CD4-positive, alpha-beta T cell treated with Interleukin-17A for 1 hour (primary cell): ENCODE measurements at places on chromosomes 1 and 21.

- no peak for DNase-seq
These were observed 28.8 kb downstream of the CYYR1 start for GRCh38 chr21:26544201-26544775.

DNA sequence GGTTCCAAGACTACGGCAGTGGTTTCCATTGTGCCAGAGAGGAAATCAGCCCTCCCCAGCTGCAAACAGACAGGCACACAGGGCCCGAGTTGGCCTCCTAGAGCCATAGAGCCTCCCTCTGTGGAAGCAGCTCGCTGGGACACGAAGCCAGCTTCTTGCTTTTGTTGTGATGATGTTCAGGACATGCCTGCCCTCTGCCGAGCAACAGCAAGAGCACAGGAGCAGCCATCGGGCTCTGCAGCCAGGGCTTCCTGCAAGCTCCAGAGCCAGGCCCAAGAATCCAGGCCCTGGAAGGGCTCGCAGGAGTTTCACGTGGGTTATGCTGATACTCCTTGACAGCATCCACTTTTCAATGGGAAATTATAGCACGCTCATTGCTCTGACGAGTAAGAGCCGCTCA, 18.5 kb downstream of the NPHP4 start:
- DNase-seq, result no peak

- DNase-seq, result no peak
These were observed 62.5 kb upstream of the TRAPPC10 start for GRCh38 chr21:43949499-43950208.

DNA sequence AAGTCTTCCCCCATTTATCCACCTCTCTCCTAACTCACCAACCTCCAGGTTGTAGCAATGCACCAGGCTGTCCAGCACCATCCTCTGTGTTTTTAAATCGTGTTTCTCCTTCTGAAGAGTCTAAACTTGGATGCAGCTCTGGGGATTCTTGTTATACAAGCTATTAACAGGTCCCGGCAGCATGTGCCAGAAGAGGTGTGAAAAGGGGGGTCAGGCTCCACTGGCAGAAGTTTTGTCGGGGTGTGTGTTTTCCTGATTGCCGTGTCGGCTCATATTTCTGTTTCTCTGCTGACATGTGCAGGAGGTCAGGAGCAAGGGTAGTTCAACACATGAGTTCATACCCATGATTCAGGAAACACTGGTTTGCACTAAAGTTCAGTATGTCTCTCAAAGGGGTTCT, 658.6 kb upstream of the CAMK1G start:
- no peak for DNase-seq

GRCh38 chr1:50658459-50659076, 235.3 kb upstream of the DMRTA2 start:
- no peak for DNase-seq

GRCh38 chr21:42367367-42368165, 1.2 kb upstream of the TFF1 start:
- DNase-seq, result no peak

DNA sequence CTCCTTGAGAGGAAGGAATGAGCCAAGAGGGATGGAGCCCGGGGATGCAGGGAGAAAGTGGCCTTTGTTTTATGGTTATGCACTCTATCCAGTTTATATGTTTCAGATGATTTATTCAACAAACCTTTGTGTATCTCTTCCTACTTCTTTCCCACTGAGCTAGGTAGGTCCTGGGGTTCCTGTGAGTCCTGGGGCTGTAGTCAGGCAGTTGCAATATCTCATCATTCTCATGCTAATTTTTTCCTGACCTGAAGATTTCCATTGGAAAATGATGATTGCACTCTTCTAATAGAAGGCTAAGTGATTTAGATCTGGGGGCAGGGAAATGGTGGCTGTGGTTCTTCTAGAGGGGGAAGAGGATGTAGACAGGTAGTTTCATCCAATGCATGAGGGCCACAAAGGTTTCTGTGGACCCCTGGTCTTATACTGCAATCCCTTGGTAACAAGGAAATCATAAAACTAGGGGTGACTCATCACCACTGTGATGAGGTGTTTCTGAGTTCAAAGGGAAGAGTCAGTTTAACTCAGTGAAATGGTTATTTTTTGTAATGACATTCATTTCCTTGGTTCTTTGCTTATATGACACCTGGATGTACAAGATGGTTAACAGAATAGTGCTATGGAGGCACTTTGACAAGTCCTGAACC, 20.2 kb downstream of the B3GALT5 start:
- no peak for DNase-seq

GRCh38 chr1:211985556-211986264, 49.6 kb downstream of the INTS7 start:
- no peak for DNase-seq

DNA sequence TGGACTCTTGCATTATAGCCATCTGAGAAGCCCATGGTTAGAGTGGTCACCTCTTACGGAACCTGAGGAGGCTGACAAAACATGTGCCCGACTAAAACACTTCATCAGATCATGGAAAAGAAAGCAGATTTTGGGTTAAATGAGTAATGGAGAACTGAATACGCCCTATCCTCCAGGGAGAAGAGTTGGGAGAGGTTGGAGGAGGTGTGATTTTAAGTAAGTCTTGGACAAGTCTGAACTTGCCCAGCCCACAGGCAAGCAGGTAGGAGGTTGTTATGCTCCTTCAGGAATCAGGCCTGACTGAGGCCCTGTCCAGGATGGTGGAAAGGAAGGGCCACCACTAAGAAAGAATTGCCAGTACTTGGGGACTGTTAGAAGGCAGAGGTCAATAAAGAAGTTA, 255.8 kb downstream of the TGFB2 start:
- DNase-seq, result no peak

- no peak for DNase-seq
These were observed 140.9 kb upstream of the HMCN1 start for GRCh38 chr1:185593271-185593670.

GRCh38 chr1:4675454-4676186, 21.2 kb downstream of the AJAP1 start:
- DNase-seq, result no peak

DNA sequence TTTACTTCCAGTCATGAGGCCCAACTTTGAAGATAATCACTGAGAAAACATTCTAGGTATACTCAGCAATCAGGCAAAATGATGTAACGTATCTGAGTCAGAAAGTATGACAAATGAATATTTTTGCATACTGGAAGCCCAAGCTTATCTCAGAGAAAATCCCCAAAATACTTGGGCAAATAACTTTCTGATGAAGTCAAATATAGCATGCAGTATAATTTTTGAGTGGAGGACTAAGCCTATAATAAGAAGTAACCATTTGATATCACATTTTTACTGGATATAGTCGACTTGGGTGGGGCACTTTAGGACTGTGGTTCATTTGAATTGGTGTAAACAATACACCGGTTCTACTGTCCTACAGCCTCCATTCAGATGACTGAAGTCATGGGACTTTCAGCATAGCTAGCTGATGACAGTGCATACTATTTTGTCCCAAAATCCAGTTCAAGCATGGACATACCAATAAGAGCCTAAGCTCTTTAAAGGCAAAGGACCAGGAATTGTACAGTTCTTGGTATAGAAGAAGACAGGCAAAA, 2.3 kb upstream of the GADD45A start:
- no peak for DNase-seq

DNA sequence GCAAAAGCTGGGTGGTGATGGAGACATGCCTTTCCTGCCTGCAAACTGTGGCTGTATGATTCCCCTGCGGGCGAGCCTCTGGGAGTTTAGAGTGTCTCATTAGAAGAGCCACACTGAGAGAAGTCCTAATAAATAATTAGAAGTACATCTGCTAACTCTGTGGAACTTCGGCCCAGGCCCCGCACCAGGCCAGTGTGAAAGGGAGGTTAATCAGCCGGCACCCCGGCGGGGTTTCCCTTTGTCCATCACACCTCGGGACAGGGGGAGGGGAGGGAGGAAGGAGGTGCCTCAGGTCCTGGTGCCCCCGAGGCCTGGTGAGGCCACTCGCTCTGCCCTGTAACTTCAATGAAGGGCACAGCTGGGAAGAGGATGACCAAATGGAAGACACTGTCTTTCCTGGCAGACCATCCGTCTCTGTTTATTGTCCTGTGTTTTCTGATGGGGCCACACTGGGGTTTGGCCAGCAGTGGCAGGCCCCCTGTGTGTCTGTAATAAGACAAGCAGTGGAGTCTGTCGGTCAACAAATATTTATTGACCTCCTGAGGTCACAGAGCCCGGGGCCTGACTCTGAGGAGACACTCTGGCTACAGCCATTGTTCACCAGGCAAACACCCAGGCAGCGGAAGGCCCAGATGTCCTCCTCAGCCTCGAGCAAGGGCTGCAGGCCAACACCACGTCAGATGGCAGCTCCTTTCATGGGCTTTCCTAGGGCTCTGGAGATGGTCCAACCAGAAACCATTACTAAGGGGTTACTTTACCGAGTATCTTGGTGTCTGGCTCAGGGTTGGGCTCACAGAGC, 267.5 kb upstream of the RAB4A start:
- DNase-seq, result no peak

- DNase-seq, result no peak
These were observed 6.1 kb downstream of the NENF start for GRCh38 chr1:212438831-212439237.

DNA sequence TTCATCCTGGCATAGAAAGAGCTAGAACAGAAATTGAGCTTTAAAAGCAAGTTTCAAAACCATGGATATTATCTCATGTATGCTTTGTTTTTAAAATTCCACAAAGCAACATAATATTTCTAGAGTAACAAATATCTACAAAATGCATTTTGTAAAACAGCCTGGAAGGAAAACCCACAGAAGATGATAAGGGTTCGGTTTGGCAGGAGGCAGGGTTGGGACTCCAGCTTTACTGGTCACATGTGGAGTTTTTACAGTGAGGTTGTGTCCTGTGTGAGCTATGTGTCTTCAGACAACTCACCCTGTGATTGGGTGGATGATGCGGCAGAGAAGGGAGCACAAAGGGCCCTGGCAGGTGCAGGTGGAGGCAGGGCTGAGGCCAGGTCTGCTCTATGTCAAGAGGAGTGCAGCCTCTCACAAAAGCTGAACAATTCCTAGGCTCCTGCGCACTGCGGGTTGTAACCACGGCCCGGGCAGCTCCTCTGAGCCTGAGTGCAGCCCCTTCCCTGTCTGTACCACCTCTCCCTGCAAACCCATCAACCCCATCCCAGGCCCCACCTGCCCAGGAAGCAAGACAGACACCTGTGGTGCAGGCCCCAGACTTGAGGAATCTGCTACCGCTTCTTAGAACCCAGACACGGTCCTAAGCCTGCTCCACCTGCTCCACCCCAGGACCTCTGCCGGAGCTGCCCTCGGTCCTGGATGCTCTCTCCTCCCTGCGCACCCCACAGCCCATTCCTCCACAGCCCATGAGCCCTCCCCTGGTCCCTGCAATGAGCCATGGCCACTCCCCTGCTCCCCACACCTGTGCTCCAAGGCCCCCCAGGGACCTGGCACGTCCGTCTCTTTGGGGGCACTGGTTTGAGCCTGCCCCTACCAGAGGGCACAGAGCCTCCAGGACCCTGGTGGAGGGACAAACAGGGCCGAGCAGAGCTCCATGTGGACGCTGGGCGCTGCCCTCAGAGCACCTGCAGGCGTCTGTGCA, 2.8 kb upstream of the COL18A1 start:
- DNase-seq, result no peak

- no peak for DNase-seq
These were observed 44.9 kb upstream of the TNFSF18 start for GRCh38 chr1:173095632-173096031.

GRCh38 chr1:42945164-42945563, 13.5 kb downstream of the SLC2A1 start:
- DNase-seq, result peak; percentile 61

DNA sequence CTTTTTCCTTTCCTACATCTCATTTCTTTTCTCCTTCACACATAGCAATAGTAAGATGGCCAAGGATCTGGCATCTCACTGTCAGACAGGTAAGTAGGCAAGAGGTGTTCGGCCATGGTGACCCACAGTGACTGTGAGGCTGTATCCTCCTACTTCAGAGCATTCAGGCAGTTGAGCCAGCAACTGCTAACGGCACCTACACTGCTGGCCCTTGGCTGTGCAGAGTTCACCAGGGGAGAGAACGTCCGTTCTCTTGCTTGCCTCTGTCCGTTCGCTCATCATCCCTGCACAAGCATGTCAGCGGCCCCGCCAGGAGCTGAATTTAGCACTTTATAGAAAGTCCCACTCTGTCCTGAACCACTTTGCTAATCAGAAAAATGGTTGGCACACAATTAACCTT, 113.6 kb downstream of the GREM2 start:
- no peak for DNase-seq
